ENCODE measurements at places on chromosomes 11 and 22. TPM values are rescaled to one million over a fixed set of nuclear protein-coding genes. Genes with fewer than 3 reads are reported as not detected.

The OR5F1 gene
- total RNA-seq = not detected

The WT1 gene
- not detected for total RNA-seq

GRCh38 chr11:61482513-61482912 lies 26.0 kb upstream of the LRRC10B start:
- peak; percentile 28 for DNase-seq
- peaks cover 6% of the 10 kb centered on the region for H3K4me1 ChIP-seq
- no peaks in the 10 kb centered on the region for H3K36me3 ChIP-seq
- H3K27me3 ChIP-seq = no peaks in the 10 kb centered on the region

GRCh38 chr11:8033305-8034105 lies 46.4 kb downstream of the EIF3F start:
- peaks cover 31% of the 10 kb centered on the region for H3K27me3 ChIP-seq
- peaks cover 8% of the 10 kb centered on the region for H3K4me1 ChIP-seq
- H3K36me3 ChIP-seq = no peaks in the 10 kb centered on the region
- H3K27ac ChIP-seq = no peak overlapping the region

DNA sequence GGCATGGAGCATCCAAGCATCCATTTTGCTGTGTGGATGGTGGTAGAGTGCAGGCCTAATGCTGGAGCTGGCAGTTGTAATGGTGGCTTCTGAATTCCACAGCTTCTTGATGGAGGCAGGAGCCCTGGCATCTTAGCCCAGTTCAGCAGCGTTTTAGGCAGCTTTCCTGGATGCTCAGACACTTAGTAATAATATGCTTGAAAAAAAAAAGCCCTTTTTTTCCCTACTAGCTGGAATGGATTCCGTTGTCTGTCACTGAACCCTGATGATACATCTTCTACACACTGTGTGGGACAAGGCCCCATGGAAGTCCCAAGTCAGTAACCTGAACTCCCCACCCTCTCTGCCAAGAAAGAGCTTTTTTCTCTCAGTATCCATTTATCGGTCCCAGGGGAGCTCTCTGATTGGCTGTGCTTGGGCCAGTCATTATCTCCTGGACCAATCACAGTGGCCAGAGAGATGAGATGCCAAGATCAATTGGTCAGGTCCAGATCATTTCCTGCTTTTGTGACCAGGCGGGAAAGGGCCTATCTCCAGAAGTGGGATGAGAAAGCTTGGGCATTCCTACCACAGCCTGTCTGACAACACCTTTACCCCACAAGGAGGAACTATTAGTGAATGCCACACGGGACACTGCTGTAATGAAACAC lies 34.2 kb downstream of the MCM5 start:
- no peaks in the 10 kb centered on the region for H3K27me3 ChIP-seq
- no peak for DNase-seq
- peaks cover 55% of the 10 kb centered on the region for H3K36me3 ChIP-seq
- peaks cover 4% of the 10 kb centered on the region for H3K4me1 ChIP-seq
- H3K27ac ChIP-seq = no peak overlapping the region
- no peak overlapping the region for H3K4me3 ChIP-seq

Measured in activated T-cell treated with anti-CD3 and anti-CD28 coated beads, Interleukin-2, amount 50 U/mL, for 72 hours (primary cell).